Activated T-helper 1 cell treated with Interleukin-2 at 50 U/mL for 16 hours (primary cell): ENCODE measurements at places on chromosomes 1 and 21.

- DNase-seq: no peak
Measured at GRCh38 chr1:163872067-163872466, 550.3 kb downstream of the NUF2 start.

- no peak for DNase-seq
Measured at GRCh38 chr1:45840704-45841103, 37.3 kb downstream of the MAST2 start.

DNA sequence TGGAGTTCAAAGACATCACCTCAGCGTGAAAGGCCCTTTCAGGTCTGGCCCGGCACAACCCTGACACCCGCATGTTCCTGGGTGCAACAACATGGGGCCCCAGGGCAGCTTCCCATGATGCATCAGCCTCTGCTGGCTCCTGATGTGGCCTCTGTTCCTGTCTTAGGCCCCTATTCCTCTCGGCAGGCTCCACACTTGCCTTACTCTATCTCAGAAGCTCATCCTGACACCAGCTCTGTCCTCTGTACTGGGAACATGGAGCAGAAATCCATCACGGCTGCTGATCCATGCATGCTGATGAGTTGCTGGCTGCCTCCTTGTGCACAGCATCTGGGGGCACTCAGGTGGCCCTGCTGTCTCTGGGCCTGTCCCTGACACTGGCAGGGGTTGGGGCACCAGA lies 74.6 kb downstream of the ADARB1 start:
- no peak for DNase-seq

- DNase-seq: no peak
Measured at GRCh38 chr1:66197785-66198184, 336.2 kb upstream of the SGIP1 start.

- DNase-seq: no peak
Measured at GRCh38 chr1:179105393-179105792, 23.5 kb downstream of the TOR3A start.

GRCh38 chr1:157658571-157658970 lies 42.0 kb downstream of the FCRL3 start:
- no peak for DNase-seq

DNA sequence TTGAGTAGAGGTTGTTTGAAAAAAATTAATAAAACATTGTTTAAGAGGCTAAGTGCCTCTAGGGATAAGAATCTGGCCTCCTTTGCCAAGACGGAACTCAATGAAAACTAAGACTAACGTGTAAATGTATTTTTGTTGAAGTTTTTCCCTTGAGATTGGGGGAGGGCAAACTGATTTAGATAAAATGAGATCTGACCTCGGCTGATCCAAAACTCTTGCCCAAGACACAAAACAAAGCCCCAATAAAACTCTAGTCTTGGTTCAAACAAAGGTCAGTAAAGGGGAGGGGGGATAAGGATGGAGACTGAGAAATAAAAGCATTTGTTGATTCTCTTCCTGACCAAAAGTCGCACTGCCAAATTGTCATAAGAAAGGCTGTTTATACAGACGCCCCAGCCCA lies 134.8 kb upstream of the DPT start:
- no peak for DNase-seq

DNA sequence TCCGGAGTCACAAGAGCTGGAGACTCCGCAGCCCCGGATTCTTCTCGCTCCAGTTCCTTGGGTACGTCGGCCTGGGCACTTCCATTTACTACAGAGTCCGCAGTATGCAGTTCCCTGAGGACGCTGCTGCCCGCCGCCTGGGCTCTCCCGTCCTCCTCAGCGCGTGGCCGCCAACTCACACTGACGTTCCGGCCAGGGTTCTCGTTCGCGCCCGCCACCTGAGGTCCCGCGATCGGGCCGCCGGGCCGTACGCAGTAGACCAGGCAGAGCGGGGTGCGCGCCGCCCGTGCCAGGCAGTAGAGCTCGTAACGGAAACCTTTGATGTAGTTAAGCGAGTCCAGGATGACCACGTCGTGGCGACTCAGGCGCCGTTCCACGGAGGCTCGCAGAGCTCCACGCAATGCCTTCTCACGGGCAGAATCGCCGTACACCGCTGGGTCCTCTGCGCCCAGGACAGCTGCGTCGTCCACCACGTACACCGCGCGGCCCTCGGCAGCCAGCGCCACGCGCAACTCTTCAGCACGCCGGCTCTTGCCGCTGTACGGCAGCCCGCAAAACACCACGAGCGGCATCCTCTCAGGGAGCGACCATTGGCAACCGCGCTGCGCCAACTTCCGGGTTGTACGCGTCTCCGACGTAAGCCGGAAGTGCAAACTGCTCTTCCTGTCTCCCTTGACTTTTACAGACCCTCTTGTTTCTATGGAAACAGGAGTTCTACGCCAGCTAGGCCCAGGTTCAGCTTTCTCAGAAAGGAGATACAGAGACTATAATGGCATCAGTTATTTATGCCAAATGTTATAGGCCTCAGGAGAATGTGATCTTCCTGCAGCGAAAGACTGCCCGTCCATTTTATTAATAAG lies at the start of gene KTI12:
Gene KTI12 (minus strand): TSS at position 621 of the 860 bp plus-strand sequence. CDS start 49 bp downstream, at position 572.
- peak; percentile 82 for DNase-seq

DNA sequence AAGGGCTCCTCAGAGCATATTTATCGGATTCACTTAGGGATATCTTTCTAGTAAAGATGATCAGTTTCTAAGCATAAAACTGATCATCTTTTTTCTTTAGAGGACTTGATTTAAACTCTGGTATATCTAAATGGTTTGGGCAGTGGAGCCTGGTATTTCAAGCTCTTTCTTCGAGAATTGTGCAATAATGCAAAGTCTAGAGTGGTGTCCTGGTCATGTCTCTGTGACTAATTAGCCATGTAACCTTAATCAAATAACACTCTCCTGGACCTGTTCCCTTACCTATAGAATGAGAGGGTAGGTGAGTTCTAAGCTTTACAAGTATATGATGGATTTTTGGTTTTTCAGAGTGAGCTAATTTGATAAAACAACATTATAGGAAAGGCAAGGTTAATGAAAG lies 225.2 kb downstream of the RPS6KC1 start:
- DNase-seq: no peak

- no peak for DNase-seq
Measured at GRCh38 chr1:111878091-111878490, 111.4 kb downstream of the KCND3 start.
